ENCODE measurements at places on chromosomes 2 and 18. TPM values are rescaled to one million over a fixed set of nuclear protein-coding genes. Genes with fewer than 3 reads are reported as not detected.

- no peak for DNase-seq
Observed at GRCh38 chr2:234999740-235000425, 48.1 kb downstream of the SH3BP4 start.

Gene RAD51AP2
- total RNA-seq: 0.11 TPM

DNA sequence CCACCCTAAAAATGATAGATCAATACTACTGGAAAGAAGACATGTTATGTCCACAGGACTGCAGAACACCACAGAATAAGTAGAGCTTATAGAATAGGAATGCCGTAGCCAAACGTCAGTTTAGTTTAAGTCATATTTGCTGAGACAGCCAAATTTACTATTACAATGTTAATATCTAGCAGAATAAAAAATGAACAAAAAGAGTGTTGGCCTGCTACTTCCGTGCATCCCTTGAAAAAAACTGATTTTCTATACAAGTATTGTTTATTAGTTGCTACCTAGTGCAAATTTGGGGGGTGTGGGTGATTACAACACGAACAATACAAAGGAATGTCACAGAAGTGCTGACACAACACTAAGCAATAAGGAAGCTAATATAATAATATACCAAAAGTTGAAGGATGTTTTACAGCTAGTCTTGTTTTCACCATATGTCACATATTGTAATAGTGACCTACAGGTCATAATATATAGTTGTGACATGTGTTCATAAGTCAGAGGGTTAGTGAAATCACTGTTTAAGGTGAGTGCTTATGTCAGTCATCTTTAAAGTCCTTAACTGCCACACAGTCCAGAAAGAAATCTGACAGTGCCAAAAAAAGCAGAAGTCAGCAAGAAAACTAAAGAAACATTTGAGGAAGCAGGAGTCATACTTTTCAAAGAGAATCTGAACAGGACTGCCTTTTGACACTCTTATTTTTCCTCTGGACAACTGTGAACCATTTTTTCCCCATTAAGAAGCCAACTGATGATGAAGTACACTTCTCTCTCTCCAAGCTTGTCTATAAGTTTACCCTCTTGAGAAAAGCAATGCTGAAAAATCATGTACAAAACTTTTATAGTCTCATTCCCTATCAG, 376.4 kb downstream of the ZEB2 start:
- DNase-seq: no peak

Gene MDH1B
- total RNA-seq: 0.68 TPM

Gene ABCG5
- total RNA-seq: not detected
